ENCODE measurements at places on chromosomes 16 and 17.

DNA sequence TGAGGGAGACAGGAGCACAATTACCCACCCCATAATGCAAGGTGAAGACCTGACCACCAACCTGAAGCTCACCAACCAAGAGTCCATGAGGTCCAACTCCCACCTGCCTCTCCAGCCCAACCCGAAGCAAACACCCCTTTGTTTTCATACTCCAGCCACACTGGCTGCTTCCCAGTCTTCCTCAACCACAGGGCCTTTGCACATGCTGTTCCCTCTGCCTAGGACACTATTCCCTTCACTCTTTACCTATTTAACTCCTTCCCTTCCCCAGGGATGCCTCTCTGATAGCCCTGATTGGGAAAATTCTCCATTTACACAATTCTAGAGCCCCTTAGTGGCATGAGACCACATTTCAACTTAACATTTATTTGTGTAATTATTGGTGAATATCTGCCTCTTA is 86.0 kb downstream of the VAT1L start:
- no peak for DNase-seq

GRCh38 chr17:21020622-21021021 is 22.2 kb downstream of the USP22 start:
- DNase-seq = no peak

- no peak for DNase-seq
Observed at GRCh38 chr16:72819345-72819744, 228.6 kb downstream of the ZFHX3 start.

DNA sequence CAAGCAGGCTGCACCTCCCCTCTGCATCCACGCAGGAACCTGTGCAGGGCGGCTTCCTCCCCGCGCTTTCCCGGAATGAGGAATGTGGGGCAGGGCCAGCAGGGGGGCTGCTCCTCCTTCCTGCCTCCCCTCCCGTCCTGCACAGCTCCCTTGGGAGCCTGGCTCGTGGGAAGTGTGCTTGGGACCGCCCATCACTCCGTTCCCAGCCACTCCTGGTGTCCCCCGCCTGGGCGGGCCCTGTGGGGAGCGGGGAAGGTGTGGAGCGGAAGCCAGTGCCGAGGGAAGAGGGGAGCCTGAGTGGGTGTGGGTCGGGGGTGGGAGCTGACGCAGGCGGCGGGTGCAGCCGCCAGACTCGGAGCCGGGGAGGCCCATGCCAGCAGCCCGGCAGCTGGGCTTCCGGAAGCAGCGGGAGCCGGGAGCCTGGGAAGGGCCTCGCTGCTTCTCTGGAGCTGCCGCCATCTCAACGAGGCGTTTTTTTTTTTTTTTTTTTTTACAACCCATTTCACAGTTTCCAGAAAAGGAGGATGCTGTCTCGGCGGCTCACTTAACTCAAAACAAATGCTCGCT is 24.1 kb downstream of the BAHCC1 start:
- DNase-seq = no peak

DNA sequence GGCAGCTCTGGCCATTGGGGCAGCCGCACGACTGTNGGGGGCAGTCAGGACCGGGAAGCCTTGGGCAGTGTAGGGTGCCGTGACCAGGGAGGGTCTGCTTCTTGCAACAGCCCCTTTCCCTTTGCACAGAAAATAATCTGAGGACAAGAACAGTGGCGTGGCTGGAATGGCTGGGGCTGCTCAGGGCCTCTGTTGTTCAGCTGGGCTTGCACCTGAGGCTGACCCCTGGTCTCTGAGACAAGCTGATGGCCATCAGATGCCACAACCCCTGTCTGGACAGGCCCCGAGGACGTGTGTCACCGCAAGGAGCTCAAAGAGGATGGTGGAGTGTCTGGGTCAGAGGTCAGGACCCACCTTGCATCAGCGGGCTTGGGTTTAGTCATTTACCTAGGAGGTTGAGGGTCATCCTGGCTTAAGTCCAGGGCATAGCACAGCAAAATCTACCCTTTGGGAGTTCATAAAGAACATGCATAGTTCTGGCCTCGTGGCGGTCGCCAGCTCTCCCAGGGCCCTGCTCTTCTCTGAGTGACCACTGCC is 46.9 kb downstream of the METRNL start:
- no peak for DNase-seq

Data from activated CD4-positive, CD25-positive, alpha-beta regulatory T cell (primary cell).